ENCODE measurements at places on chromosomes 6 and 20.

DNA sequence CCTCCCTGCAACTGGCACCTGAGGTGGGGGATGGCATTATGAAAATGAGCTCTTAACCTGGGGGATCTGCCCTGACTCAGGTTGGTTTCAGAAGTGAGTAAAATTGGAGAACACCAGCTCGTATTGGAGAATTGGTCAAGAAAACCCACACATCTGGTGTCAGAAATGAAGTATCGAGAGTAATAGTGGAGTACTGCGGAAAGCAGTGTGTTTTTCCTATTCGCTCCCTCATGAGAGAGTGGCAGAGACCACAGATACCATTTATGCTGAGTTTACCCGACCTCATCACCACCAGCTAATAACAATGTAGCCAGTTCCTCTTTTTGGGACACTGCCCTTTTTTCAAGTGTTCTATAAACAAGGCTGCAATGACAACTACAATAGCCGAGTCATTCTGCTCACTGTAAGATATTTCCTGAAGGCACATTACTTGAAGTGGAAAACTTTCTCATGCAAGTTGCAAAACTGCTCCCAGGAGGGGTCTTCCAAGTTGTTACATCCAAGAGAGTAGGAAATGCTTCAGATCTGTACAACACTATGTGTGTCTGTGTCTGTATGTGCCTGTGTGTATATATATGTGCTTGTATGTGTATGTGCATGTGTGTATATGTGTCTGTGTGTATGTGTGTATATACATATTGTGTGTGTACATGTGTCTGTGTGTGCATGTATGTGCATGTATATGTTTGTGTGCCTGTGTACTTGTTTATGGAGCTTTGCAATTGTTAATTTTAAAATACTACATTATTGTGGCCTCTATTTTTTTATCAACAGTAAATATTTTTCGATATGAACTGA is 106.0 kb upstream of the CST7 start:
- DNase-seq, result no peak

- DNase-seq, result peak; percentile 50
These were observed 1.6 kb downstream of the DNAJC5 start for GRCh38 chr20:63896264-63897105.

GRCh38 chr6:155426408-155426945 is 29.2 kb downstream of the NOX3 start:
- no peak for DNase-seq

- DNase-seq, result peak; percentile 30
These were observed 132.8 kb downstream of the CDK19 start for GRCh38 chr6:110682460-110682853.

DNA sequence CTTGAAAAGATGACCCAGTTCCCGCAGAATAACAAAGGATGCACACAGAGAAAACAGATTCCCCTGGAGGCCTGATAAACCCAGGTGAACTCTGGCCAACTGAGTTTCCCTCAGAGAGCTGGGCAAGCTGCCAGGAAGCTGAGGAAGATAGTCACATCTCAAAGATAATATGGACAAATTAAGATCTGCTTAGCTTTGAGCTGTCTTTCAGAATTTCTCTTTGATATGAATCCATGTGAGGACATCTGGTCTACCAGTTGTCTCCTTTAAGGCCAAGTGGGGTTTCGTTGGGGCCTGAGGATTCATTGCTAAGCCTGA is 59.5 kb downstream of the ID4 start:
- no peak for DNase-seq

GRCh38 chr6:71982389-71982788 is 96.0 kb downstream of the RIMS1 start:
- DNase-seq, result no peak

- no peak for DNase-seq
These were observed 19.3 kb upstream of the NKAIN2 start for GRCh38 chr6:123784330-123784729.

DNA sequence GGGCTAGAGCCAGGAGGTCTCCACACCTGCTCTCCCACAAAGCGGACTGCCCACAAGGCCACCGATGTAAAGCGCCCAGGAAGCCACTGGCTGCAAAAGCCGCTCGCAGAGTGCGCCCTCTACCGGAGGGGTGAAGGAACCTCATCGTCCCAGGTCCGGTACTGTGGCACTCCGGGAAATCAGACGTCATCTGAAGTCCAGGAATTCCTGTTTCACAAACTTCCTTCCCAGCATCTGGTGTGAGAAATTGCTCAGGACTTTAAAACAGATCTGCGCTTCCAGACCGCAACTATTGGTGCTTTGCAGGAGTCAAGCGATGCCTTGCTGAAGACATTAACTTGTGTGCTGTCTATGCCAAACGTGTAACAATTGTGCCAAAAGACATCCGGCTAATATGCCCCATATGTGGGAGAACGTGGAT is 115.1 kb upstream of the ARID1B start:
- no peak for DNase-seq

DNA sequence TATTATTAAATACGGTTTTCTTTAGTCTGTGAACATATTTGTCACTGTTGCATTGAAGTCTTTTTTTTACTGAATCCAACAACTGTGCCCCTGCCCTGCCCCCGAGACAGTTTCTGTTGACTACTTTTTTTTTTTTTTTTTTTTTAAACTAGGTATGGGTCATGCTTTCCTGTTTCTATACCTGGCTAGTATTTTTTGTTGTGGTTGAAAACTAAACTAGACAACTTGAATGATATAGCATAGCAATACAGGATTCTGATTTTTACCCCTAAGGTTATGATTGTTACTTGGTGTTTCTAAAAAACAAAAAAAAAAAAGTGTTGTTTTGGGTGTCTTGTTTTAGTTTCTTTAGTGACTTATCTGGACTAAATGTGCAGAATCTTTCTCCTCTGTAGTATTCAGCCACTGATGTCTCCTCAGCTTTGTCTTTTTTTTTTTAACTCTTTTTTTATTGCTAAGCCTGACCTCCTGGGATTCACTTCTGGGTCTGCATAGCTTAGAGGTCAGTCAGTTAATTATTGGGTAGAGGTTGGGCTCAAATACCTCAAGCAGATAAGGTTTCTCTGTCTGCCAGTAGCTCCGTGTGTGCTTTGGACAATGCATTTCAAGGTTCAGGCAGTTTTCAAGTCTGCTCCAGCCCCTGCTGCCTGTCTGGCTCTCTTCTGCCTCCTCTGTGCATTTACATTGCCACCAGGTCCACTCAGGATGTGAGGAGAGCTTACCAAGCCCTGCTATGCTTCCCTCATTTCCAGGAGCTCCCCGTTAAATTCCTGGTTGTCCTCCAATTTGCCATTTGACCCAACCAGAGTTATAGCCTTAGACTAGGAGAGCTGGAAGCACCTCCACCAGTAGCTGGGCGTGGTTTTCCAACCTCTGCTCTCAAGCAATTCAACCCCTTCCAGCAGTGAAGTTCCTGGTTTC is 91.4 kb downstream of the SYNDIG1 start:
- no peak for DNase-seq

GRCh38 chr6:32658268-32658897 is 8.1 kb downstream of the HLA-DQB1 start:
- no peak for DNase-seq

- no peak for DNase-seq
These were observed 181.4 kb downstream of the PHF3 start for GRCh38 chr6:63816982-63817436.

- peak; percentile 77 for DNase-seq
These were observed at the start of gene GINM1 for GRCh38 chr6:149565527-149566409. Gene GINM1, plus strand, starts transcription at chr6:149566375. Its CDS starts 40 bp downstream, at chr6:149566415.

DNA sequence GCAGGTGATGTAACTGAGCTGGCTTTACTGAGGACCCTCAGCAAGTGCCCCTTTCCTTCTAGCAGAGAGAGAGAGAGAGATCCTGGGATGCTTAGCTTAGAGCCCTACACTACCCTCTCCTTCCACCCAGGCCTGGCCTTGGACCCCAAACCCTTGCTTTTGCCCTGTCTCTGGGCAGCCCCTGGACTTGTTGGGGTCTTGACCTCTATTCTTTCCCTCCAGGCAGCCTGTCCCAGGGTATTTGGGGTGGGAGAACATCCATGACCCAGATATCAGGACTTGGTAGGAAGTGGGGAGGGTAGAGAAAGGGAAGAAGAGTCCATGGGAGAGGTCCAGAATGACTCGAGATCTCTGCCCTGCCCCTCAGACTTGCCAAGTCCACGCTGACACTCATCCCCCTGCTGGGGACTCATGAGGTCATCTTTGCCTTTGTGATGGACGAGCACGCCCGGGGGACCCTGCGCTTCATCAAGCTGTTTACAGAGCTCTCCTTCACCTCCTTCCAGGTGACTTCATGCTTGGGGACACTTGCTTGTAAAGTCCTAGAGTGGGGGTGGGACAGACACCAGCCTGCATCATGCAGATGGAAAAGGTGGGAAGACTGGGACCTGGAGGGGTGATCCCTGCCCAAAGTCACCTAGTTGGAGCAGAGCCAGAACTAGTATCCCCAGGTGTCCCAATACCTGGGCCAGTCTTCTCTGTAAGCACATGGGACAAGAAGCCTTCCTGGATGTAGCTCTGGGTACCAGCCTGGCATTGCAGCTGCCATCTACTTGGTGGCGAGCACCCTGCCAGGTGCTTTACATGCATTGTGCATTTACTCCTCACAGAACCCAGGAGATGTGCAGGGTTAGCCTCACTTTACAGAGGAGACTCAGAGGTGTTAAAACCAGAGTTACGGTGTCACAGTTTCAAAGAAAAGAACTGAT is 30.9 kb downstream of the GLP1R start:
- no peak for DNase-seq

DNA sequence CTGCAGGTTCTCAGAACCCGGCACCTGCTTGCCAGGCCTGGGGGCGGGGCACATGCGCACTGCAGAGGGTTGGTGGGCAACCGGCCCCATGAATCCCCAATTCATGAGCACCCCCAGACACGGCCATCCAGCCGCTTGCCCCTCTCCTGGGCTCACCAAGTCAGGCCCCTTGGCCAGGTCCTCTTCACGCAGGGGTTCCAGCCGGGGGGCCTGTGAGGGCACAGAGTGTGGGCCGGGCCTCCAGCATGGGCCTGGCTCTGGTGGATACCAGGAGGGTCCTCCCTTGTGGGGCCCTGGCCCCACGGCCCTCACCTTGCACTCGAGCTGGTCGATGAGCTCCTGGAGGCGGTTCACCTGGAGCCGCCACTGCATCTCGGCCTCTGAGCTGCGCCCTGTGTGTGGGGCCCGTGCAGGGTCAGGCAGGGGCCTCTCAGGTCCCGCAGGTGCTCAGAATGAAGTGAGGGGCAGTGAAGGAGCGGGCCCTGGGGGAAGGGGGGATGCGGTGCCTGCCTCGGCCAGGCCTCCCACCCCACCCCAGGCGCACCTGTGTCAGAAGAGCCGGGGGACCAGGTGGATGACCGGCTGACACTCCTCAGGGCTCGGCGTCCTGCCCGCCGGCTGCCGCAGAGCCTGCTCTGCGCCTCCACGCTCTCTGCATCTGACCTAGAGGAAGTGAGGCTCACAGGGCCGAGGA is 2.6 kb upstream of the C20orf144 start:
- no peak for DNase-seq

DNA sequence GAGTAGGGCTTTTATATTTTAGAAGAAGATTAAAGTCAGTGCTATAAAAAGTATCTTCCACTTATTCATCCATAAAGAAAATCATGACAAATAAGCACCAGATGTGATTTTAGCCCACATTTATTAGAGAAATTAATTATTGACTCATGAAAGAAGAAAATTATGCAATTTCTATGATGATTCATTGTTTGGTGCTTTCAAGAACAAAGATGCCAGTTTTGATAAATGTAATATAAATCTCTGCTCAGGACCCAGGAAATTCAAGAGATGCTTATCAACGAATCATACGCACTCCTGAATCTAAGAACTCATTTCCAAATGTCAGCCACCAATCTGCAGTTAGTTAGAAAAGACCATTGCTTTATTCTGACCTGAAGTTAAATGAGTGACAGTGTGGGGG is 211.4 kb downstream of the ARHGAP18 start:
- DNase-seq, result no peak

- no peak for DNase-seq
These were observed 8.9 kb upstream of the LKAAEAR1 start for GRCh38 chr20:64093013-64093503.

- peak; percentile 75 for DNase-seq
These were observed 181.0 kb downstream of the TRIM27 start for GRCh38 chr6:28742668-28743270.

GRCh38 chr6:83853178-83854000 is at the start of gene RIPPLY2:
Gene RIPPLY2, plus strand, starts transcription at chr6:83853360. Its CDS starts 57 bp downstream, at chr6:83853417.
- DNase-seq, result no peak

DNA sequence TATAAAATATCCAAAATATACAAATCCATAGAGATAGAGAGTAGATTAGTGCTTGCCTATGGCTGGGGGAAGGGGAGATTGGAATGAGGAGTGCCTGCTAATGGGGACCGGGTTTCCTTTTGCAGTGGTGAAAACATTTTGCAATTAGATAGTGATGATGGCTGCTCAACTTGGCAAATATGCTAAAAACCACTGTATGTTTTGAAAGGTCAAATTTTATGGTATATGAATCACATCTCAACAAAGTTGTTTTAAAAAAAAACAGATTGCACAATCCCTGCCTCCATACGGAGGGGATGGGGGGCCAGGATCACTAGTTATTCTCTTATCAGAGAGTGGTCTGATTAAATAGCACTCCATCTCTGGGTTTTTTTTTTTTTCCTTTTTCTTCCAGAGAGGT is 76.9 kb upstream of the RIPOR2 start:
- no peak for DNase-seq

DNA sequence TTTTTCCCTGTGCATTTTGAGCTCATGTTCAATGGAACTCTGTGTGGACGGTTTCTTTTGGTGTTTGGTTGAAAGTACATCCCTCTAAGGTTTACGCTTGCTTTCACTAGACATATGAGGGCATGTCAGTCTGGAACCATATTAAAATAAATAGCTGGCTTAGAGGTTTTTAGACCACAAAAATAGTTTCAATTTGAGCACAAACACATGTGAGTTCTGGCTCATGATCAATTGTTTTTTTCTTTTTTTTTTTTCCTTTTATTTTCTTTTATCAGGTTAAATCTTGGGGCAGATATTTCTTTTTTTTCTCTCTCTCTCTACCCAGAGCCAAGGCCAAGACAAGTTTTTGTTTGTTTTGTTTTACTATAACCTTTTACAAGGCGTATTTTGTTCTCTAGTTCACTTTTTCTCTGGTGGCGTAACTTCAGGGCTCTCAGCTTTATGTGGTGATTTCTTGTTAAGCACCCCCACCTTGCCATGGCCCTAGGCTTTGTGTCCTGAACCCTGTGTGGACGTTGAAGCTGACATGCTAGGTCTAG is 92.9 kb downstream of the SHLD1 start:
- DNase-seq, result no peak

- DNase-seq, result no peak
These were observed 143.2 kb downstream of the PTCHD4 start for GRCh38 chr6:47967843-47968242.

DNA sequence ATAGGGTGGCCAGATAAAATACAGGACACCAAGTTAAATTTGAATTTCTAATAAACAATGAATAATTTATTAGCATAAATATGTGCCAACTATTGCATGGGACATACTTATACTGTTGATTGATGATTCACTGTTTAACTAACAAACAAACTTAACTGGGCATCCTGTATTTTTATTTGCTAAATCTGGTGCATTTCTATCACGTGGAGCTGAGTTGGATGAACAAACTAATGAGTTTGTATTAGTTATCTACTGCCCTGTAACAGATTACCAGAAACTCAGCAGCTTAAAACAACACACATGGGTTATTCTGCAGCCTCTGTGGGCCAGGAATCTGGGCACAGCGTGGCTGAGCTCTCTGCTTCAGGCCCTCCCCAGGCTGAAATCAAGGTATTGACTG is 28.2 kb upstream of the PMEPA1 start:
- DNase-seq, result no peak

Measured in SW 1271 (cell line).